Mesothelial cell of epicardium (in vitro differentiated cells): ENCODE measurements at places on chromosomes 1 and 21. TPM values are rescaled to one million over a fixed set of nuclear protein-coding genes. Genes with fewer than 3 reads are reported as not detected.

DNA sequence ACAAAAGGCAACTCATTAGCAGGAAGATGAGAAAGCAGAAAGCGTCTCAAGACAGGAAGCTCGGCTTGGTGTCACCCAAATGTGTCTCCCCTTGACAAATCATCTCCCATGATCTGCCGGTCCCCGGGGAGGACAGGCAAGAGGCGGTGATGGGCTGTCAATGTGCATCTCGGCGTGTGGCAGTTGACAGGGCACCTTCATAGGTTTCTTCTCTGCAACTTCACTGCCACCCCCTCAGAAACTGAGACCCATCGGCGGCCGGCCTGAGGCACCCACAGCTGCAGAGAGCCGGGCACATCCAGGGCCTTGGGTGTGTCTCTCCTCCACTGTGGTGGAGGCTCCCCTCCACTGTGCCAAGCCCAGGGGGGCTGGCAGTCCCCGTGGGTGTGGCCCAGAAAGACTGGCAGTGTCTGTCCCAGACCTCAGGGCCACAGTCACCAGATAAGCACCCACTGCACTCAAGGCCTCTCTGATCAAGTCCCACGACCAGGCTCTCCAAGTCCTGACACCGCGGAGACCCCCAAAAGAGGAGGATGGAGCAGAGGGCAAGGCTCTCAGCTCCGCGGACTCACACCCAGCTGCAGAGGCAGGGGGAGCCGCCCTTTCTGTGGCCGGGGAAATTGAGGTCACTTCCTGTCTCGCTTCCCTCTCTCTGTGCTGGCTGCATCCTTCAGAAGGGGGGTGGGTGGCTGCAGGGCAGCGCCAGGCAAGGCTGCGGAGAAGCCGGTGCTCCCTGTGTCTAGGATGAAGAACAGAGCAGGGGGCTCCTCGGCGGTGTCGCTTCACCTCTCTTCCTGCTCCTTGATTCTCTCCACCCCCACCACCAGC, 39.6 kb upstream of the LBR start:
- DNase-seq = no peak

- no peak for DNase-seq
Measured at GRCh38 chr21:34100337-34100736, 27.0 kb downstream of the MRPS6 start.

PROX1 gene
- 0.58 to 1.4 TPM (median 1.4 TPM) in 3 replicates for total RNA-seq

DNA sequence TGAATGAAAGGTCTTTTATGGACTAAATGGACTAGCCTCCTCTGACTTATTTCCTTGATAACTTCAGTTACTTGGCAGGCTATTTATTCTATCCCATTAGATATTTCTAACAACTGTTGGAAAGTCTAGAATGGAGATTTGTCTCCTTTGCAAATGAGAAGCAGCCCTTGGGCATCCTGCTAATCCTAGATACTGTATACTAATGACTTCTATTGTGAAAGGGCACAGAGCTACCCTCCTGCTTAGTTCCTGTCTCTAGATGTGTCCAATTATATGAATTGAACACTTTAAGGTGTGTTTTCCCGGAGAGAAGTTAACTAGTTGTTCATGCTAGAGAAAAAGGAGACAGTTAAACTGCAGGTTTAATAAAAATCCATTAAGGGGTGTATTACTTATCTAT, 10.2 kb upstream of the NCMAP start:
- DNase-seq = no peak

CRNN gene
- total RNA-seq = not detected in 3 replicates
